ENCODE measurements at places on chromosomes 4 and X.

- no peak for DNase-seq
Measured at GRCh38 chr4:98602270-98602669, 56.1 kb downstream of the TSPAN5 start.

- DNase-seq: no peak
Measured at GRCh38 chr4:80016506-80016905, 56.5 kb downstream of the ANTXR2 start.

GRCh38 chr4:75702919-75703411 lies 21.4 kb upstream of the USO1 start:
- no peak for DNase-seq

GRCh38 chr4:174545268-174545667 lies 23.0 kb upstream of the HPGD start:
- DNase-seq: no peak

- no peak for DNase-seq
Measured at GRCh38 chr4:108315694-108316093, 147.0 kb upstream of the LEF1 start.

DNA sequence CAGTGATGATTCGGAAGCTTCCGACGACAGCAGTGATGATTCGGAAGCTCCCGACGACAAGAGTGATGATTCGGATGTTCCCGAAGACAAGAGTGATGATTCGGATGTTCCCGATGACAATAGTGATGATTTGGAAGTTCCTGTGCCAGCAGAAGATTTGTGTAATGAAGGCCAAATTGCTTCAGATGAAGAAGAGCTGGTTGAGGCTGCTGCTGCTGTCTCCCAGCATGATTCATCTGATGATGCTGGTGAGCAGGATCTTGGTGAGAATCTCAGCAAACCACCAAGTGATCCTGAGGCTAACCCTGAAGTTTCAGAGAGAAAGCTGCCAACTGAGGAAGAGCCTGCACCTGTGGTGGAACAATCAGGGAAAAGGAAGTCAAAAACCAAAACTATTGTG lies 14.2 kb downstream of the CXCR3 start:
- DNase-seq: no peak

DNA sequence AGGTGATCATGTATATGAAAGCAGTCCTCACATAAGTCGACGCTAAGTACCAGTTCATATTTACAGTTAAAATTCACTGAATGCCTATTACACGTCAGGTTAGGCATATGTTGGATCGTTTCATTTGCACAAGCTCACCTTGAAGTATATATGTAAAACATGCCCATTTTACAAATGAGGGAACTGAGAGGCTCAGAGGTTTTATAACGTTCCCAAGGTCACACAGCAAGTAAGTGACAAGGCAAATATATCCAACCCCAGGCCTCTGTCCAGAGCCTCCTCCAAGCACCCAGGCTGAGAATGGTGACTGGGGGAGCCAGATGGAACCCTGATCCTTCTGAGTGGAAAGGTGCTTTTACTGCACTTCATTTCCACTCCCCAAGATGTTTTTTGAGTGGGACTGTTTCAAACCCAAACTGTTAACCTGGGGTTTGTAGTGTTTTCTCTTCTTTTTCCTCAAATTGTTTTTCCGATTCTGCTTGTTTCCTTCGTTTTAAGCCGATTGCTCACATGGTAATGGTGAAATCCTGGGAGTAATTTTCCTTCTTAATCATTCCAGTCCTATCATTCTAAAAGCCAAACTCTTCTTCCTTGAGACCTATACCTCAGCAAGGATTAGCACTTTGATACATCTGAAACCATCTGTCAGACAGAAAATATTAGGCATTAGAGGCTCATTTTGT lies 791 bp downstream of the SMIM20 start:
- no peak for DNase-seq

- DNase-seq: no peak
Measured at GRCh38 chr4:82770607-82771006, 28.0 kb downstream of the SCD5 start.

DNA sequence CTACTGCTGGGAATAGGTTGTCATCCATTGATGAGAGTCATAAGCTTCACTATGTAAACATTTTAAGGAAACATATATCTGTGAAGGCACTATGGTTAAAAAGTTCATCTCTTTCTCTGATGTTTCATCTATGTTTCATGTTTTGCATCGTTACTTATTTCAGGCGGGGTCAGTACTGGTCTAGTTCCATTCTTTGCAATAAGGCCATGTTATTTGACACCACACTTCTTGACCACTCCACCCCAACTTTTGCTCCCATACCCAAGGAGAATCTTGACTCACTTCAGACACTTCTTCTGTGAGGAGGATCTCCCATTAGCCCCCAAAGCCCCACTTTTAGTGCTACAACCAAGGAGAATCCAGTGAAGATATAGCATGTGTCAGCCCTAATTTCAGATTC lies 119.4 kb downstream of the GRIA3 start:
- DNase-seq: no peak

DNA sequence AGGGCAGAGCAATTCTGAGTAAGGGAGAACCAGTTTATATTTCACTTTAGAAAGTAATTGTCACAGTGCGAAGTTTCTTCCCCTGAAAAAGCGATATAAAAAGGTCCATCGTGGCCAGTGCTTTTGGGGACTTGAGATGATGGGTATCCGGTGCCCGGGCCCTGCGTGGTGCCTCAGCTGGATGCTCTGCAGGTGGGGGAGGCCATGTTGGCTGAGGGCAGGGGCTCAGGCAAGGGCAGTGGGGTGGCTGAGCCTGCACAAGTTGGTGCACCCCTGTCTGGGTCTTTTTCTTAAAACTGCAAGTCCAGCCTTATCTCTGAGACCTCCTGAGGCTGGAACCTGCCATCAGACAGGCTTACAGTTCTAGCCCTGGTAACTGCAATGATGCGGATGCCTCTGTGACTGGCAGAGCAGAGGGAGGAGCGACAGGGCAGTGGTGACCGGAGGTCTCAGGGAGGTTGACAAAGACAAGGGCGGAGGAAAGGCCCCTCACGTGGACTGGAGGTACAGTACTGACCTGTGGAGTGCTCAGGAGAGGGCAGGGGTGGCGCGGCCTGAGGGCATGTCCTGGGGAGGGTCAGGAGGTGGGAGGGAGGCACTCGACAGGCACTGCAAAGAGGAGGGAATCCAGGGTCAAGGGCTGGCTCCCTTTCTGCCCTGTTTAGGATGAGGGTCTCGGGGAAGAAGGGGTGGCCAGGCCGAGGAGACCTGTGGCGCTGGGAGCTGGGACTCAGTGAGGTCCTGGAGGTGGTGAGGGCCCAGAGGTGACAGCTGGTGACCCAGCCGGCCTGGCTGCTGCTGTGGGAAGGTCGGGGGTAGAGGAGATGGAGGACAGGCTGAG lies 1.8 kb downstream of the RGS12 start:
- DNase-seq: no peak

DNA sequence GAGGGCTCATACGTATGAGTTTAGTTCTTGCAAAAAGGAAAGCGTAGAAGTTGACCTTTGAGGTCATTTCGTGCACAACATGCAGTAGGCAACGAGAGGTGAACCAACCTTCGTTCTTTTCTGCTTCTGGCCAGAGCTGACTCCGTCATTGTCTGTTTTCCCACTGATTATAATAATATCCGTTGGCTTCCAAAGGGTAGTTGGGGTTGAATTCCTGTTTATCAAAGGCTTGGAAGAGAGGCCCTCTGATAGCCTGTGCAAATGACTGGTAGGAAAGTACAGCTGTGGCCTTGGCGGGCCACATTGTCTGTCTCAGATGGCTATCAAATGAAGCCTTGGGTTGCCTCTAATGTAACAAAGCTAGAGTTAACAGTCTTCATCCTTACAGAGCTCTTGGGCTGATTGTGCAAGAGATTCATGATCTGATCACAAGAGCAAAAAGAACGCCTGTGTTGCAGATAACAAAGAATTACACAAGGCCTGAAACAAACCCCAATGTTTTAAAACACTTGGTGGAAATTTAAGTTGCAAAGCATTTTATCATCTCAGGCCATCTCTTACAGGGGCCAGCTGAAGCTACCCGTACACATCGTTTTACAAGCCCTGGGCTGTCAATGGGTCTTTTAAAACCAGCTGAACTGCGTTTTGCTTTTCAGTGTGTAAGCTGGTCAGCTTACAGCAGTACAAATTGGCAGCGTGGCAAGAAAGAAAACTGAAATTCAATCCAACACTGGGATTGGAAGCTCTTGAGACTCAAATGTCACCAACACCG lies 46.1 kb upstream of the FAM9C start:
- peak; percentile 33 for DNase-seq

- DNase-seq: no peak
Measured at GRCh38 chrX:142978130-142978684, 47.5 kb upstream of the SPANXN4 start.

DNA sequence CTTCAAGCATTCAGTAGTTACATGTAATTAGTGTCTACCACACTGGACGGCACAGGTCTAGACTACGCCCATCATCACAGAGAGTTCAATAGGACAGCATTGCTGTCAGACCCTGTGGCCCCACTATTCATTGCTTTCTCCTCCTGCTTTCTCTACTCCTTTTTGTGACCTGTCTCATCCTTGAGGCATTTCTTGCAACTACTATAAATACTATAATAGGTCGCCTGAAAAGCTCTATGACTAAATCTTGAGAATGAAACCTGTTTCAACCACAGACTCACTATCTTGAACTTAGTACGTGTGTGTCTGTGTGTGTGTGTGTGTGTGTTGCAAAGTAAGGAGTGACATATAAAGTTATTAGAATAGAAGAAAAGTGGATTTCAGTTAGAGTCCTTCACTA lies 252.9 kb upstream of the KLF3 start:
- no peak for DNase-seq
